Myocyte (in vitro differentiated cells): ENCODE measurements at places on chromosomes 12 and 14.

GRCh38 chr12:81005606-81006005 is 67.9 kb upstream of the LIN7A start:
- DNase-seq: peak; percentile 1

GRCh38 chr12:57093415-57094207 is 4.7 kb downstream of the NAB2 start:
- peak; percentile 88 for DNase-seq

DNA sequence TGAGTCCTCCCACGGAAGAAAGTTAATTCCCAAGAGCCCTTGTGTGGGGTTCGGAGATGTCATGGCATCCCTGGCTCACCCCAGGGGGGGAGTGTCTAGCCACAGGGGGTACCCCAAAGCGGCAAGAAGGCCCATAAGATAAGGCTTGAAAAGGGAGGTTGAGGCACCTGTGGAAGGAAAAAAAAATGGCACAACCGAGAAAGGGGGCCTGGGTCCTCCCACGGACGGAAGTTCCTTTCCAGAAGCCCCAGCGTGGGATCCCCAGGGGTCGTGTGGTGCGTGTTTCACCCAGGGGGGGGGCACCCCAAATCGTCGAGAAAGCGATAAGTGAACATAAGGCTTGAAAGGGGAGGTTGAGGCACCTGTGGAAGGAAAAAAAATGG is 266.7 kb downstream of the ALG10 start:
- DNase-seq: no peak

GRCh38 chr14:95256776-95257060 is 63.0 kb downstream of the CLMN start:
- no peak for DNase-seq

- DNase-seq: no peak
Observed at GRCh38 chr12:4223273-4223845, 50.2 kb upstream of the CCND2 start.
